ENCODE measurements at places on chromosomes 5 and 9.

DNA sequence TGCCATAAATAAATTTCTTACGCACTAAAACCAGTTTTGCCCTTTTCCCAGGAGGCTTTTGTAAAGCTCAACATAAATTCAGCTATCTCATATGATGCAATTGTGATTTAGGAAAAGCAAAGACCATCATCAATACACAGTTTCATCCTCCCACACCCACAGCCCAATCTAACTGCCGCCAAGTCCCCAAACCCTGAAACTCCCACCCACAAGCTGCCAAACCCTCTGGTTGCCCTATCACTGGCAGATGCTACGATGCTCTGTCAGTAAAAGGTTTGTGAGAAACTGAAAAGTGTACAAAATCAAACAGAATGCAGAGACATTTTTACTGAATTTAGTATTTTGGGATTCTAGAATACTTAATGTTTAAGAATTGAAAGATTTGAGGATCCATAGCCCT, 42.8 kb upstream of the NR4A3 start:
- no peak for DNase-seq

DNA sequence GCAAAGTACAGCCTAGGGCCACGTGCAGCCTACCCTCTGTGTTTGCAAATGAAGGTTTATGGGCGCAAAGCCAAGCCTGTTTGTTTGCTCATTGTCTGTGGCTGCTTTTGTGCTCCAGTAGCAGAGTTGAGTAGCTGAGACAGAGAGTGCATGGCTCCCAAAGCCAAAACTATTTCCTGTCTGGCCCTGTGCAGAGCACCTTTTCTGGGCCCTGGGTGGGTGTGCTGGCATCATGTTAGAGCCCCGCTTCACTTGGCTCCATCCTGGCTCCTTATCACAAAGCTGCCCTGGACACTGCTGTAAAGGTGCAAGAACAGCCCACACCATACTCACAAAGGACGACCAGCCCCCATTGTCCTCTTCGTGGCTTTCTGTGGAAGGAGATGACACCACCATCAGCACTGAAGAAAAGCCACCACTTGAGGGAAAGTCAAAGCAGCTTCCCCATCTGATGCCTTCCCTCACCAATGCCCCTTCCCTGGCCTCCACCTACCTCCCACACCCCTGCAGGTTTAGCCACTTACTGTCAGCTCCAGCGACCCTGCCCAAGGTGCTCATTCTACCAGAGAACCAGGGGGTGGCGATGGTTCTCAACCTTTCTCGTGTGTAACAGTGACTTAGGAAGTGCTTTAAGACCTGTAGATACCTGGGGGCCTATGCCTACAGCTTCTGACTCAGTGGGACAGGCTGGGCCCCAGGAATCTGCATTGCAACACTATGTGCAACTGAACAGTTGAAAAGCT, 23.4 kb downstream of the LCP2 start:
- no peak for DNase-seq

DNA sequence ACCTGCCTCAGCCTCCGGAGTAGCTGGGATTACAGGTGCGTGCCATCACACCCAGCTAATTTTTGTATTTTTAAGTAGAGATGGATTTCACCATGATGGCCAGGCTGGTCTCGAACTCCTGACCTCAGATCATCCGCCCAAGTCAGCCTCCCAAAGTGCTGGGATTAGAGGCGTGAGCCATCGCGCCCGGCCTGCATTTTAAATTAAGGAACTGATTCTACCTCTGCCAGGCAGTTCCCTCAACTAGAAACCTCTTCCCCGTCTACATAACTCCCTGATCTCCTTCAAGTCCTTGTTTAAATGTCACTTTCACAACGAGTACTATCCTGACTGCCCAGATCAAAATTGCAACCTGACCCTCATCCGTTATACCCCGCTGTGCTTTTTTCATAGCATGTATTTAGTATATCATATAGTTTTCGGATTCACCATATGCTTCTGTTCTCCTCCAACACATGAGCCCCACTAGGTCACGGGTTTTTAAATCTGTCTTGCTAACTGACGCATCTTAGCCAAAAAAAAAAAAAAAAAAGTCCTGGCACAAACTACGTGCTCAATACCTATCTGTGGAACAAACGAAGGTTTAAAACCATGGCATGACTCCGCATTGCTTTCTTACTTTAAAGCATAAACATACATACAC, 858 bp upstream of the SOWAHA start:
- DNase-seq: no peak

- no peak for DNase-seq
Measured at GRCh38 chr5:12392246-12392645, 488.0 kb upstream of the CTNND2 start.

- no peak for DNase-seq
Measured at GRCh38 chr5:32013658-32014057, 160.5 kb downstream of the GOLPH3 start.

DNA sequence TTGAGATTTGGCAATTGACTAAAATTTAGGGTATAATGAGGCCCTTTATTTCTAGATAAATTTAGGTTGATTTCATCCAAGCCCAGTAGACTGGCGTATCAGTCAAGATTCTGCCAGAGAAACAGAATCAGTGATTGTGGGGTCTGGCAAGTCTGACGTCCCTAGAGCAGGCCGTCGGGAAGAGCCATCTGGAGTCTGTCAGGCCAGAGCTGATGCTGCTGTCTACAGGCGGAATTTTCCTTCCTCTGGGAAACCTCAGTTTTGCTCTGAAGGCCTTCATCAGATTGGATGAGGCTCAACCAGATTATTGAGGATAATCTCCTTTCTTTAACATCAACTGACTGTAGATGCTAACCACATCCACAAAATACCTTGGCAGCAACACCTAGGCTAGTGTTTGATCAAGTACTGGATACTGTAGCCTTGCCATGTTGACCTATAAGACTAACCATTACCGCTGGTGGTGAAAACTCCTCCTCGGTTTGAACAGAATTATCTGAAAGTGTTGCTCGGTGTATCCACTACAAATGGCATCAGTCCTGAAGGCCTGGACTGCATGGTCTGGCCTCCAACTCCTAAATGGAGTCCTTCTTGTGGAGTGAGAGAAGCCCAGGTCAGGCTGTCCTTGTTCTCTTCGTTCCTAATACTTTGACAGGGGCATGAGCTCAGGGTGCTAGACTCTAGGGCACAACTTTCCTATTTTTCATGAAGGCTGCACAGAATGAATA, 83.2 kb upstream of the ANKH start:
- DNase-seq: no peak

DNA sequence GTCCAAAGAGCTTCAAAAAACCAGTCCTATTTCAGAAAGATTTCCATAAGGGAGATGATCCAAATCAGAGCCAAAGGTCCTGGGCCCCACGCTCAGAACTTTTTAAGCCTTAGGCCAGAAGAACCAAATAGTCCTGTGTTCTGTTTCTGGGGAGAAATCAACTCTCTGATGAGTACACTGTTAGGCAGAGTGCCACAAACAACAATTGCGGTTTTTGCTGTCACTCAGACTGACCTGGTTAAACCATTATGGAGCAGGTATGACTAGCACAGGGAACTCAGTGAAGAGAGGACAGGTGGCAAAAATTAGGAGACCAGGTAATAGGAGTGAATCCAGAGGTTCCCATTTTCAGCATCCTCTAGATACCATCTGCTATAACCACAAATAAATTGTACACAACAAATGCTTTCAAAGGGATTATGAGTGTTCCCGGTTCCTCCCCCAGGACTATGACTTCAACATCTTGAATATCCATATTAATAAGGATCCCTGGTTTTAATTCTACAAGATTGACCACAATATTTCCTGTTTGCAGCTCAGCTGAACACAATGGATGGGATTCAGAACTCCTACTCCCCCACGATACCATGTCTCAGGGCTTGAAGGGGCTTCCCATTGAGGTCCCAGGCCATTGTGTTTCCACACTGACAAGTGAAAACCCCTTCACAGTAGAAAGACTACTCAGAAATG, 52.1 kb upstream of the FREM1 start:
- no peak for DNase-seq

GRCh38 chr9:95587021-95587964, 70.5 kb upstream of the PTCH1 start:
- no peak for DNase-seq

- DNase-seq: no peak
Measured at GRCh38 chr9:133109931-133110650, 10.9 kb downstream of the RALGDS start.

DNA sequence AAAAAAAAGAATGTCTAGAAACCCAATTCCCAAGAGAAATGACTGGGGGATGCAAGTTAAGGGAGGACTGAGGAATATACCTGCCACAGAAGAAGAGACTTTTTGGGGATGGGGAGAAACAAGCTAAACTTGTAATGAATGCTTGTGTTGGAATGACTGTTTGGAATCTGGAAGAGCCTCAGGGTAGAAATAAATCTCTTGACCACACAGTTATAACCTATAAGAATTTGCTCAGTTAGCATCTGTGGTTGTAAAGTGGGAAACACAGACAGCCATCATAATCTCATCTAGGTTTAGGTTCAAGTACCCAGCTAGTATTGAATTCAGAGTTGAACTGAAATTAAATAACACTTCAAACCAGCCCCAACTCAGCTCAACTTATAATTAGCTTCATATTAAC, 678.3 kb upstream of the CHD1 start:
- no peak for DNase-seq

DNA sequence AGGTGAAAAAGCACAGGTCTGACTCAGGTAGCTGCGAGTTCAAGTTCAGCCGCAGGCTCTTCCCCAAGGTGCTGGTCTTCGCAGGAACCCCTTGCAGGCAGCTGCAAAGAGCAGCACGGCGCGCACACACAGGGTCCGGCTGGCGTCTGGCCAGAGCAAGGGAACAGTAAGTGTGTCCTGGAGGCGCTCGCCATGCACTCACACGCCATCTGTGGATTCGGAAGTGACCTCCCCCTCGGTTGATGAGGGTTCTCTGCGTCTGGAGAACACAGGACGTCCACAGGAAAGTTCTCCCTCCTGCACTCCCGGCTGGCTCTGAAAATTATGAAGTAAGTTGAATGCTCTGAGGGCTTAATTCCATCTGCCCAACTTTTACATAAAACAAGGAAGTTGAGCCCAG, 14.0 kb upstream of the EGFL7 start:
- DNase-seq: no peak
